ENCODE measurements at places on chromosomes 11 and 22.

GRCh38 chr11:44573333-44573732, 7.9 kb downstream of the CD82 start:
- no peak for DNase-seq

- no peak for DNase-seq
These were observed 65.9 kb downstream of the C11orf58 start for GRCh38 chr11:16804104-16804947.

- DNase-seq = no peak
These were observed 10.0 kb downstream of the RIBC2 start for GRCh38 chr22:45423524-45423923.

DNA sequence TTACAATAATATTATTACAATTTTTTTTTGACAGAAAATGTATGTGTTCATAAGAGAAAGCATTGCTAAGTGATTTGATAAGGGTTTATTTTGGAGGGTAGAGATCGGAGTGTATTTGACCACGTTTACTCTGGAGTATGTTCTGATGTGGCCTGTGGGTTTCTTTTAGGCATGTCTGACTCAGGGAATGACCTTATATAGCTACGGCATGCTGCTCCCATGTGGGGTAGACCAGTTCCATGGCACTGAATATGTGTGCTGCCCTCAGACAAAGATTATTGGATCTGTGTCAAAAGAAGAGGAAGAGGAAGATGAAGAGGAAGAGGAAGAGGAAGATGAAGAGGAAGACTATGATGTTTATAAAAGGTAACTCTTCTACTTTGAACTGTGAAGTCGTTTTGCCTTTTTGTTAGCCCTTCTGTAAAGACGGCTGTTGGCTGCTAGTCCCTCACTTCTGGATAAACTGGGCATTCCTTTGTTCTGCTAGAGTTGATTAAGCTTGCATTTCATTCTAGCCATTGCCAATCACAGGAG, 38.1 kb upstream of the ST14 start:
- DNase-seq = no peak

- DNase-seq = no peak
These were observed 20.7 kb downstream of the CHID1 start for GRCh38 chr11:889687-890475.

- DNase-seq = no peak
These were observed 143.0 kb upstream of the SORL1-AS1 start for GRCh38 chr11:121595717-121596161.

GRCh38 chr11:117919781-117920221, 9.4 kb downstream of the TMPRSS13 start:
- DNase-seq = no peak

DNA sequence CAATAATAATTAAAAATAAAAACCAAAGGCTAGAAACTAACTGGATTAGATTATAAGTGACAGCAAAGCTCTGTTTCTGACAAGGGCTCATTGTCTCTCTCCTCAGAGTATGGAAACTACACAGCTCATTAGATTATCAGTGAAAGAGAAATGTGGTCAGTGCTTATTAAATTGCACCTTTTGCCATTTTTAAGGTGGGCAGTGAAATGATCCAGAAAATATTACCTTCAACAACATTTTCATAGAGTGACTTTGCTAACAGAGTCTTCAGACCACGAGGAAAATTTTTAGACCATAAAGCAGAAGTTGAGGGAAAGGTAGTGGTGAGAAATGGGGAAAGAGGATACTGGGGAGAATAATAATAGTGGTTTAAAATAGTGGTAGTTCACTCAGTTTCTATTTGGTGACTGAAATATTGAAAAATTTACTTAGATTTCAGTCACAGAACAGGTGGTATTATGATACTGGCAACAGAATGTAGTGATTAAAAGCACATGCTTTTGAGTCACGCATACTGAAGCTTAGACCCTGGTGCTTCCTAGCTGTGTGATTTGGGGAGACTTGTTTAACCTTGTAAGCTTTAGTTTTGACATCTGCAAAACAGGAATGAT, 684.0 kb upstream of the CCDC90B start:
- DNase-seq = peak; percentile 27

GRCh38 chr11:111454561-111455192, 57.5 kb downstream of the BTG4 start:
- no peak for DNase-seq

- DNase-seq = no peak
These were observed 67.5 kb upstream of the ZBED5 start for GRCh38 chr11:10925149-10925926.

DNA sequence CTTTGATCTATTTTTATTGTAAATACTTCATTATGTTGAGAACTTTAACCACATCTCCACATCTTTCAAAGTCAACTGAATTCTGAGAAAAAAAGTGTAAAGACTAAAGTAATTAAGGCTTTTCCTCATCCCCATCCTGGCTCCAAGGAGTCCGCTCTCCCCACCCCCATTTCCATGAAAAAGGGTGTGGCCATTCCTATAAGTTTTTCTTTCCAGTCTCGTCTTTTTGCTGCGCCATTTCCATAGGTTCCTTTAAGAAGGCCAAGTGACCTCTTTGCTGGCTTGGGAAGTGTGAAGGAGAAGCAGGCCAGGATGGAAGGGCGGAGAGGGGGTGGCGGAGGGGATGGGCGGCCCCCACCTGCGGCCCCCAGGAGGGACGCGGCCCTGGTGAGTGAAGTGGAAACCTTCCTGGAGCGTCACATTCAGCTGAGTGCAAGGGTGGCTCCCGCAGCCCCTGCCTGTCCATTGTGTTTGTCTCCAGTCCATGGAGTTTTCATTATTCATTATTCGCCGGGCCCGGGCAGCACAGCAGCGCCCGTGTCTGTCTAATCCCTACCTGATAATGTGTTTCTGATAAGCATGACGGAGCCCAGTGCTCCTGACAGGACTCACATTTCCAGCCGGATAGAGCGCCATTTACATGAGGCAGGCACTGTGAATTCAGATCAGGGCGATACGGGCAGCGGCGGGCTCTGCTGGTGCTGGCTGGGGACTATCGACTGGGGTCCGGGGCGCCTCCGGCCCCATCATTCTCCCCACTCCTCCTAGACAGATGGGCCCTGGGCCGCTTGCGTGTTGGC, 739.8 kb downstream of the OPCML start:
- DNase-seq = no peak

DNA sequence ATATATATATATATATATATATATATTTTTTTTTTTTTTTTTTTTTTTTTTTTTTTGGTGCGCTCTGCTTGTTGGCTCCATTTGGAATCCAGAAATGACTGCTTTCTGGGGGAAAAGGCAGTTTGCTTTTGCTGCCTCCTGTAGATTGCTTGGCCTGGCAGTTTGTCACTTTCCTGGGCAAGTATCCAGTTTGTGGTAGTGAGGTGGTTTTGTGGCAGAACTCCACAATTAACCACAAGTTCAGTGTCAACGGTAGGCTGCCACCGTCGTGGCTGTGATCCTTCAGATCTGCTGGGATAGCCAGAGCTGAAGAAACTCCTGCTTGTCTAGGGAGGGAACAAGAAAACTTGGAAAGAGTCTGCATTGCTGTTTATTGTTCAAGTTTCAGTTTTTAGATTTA, 5.0 kb upstream of the PDE3B start:
- no peak for DNase-seq

GRCh38 chr11:13596611-13597326, 71.7 kb upstream of the FAR1 start:
- DNase-seq = no peak

DNA sequence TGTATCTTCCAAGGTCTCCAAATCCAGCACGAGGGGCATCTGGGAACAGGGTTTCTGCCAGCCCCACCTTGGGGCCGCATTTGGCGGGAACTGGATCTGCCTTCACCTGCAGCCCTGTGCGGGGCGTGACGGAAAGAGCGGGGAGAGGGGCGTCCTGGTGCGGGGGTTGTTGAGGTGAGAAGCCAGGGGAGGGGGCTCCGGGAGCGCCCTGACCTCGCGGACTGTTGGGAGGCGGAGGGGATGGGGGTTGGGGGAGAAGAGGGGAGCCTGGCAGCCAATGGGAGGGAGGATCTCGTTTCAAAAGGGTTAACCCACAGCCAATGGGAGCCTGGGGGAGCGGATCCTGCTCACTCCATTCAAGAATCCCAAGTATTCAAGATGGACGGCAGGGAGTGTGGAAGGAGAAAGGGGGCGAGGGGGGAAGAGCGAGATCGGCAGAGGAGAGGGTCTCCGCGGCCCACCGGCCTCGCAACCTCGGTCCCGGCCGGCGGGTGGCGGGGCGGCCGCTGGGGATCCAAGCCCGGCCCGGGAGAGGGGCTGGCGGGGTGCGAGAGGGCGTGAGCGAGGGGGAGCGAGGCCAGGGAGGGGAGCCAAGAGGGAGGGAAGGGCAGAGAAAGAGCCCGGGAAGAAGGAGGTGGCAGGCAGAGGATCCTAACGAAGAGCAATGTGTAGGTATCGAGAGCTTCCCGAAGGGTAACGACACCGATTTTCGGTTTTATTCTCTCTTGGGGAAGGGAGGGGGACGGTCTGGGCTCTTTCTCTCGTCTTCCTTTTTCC, 11.5 kb downstream of the YPEL4 start:
- no peak for DNase-seq

- DNase-seq = no peak
These were observed 102.7 kb upstream of the ANO3 start for GRCh38 chr11:26229257-26229656.

- DNase-seq = no peak
These were observed 75.2 kb downstream of the ISX start for GRCh38 chr22:35140879-35141745.

DNA sequence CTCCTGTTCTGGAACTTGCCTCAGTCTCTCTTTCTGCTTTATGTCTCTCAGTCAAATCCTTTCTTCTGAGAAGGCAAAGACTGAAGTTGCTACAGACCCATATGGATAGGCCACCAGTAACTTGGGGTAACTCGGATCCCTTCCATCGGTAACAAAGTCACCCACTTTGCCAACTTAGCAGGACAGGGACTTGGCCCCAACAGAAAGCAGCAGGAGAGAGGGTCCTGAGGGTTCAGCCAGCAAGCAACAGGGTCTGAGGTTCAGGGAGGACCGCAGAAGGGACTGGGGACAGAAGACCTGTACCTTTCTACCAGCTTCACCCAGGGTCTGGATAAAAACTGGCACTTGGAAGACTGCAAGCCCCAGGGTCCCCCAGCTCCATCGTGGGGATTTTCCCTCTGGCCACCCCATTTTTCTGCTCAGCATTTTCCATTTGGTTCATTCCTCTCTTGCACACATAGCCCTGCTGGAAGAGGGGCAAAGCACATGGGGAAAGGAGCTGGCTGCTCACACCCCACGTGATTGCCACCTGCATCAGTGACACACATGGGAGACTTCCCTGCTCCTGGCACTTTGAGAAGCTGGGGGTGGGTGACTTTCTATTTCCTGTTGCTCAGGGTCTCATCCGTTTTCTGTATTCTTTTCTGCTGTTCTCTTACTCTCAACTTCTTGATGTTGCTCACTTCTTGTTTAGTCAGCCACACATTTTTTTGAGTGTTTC, 34.6 kb upstream of the GNAZ start:
- DNase-seq = peak; percentile 10

GRCh38 chr11:27040302-27041115, at the start of gene BBOX1:
TSS of gene BBOX1 (plus strand) at chr11:27040815. CDS start at chr11:27055431, 14,616 bp downstream.
- no peak for DNase-seq

DNA sequence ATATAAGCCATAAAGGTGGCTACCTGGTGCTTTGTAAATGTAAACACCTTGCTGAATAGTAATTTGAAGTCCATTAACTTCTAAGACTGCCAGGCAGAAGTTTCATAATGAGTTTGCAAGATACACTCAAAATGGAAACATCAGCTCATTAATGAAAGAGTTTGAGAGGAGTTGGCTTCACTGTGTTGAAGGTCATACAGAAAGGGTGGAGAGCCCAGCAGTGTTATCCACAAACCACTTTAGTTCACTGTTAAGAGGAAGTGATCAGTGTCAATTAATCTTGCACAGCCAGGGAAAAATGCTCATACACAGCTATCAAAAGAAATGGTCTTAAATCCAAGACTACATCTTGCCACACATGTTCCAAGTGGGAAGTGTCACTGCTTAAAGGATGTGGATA, 689.4 kb downstream of the JRKL start:
- no peak for DNase-seq

DNA sequence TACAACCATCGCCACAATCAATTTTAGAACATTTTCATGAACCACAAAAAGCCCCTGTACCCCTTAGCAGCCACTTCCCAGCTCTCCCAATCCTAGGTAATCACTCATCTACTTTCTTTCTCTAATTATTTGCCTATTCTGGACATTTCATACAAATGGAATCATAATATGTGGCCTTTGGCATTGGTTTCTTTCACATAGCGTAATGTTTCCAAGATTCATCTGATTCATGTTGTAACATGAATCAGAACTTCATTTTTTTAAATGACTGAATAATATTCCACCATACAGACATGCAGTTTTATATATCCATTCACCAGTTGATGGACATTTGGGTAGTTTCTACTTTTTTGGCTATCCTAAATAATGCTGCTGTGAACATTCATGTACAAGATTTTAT, 56.2 kb upstream of the RCN1 start:
- no peak for DNase-seq

- DNase-seq = no peak
These were observed 61.5 kb downstream of the DKK3 start for GRCh38 chr11:11946878-11947277.

- DNase-seq = no peak
These were observed 213.1 kb upstream of the ZBED5 start for GRCh38 chr11:11070976-11071375.

DNA sequence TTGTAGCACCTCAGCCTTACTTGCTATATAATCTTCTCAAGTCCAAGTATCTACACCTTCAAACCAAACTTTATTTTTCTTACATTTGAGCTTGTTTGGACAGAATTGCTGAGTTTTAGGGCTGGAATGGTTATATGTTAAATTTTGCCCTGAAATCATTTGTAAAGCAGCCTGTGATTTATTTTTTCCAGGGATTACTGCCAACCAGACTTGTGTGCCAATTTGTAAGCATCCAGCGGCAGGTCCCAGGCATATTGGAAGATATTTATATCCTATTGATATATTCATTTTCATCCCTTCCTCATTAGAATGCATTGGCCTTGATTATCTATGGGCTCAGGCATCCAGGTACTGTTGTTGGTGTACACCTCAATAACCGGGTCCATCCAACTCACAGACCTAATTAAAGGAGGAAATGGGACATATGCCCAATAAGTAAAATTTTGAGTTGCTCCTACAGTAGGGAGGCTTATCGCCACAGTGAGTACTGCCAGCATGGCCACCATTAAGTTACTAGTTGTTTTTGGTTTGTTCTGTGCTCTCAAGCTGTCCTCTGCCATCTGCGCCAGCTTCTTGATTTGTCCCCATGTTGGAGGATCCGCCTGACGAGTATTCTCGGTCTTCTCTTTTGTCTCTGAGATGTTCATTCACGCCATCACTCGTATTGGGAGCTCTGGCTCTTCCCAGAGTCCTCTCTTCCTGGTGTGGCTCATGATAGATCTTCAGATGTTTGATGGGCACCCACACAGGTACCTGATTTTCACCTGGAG, 9.8 kb upstream of the DNAJB13 start:
- DNase-seq = no peak
